GF-D8 (cell line): ENCODE measurements at places on chromosomes 7 and 10.

GRCh38 chr7:102082693-102083368 lies 203.8 kb upstream of the SH2B2 start:
- no peak for DNase-seq

- DNase-seq = no peak
These were observed 7.0 kb upstream of the GET4 start for GRCh38 chr7:869348-869747.

- no peak for DNase-seq
These were observed 10.5 kb downstream of the DOCK4 start for GRCh38 chr7:112195717-112196116.

- no peak for DNase-seq
These were observed 12.7 kb downstream of the RAB19 start for GRCh38 chr7:140416560-140416959.

DNA sequence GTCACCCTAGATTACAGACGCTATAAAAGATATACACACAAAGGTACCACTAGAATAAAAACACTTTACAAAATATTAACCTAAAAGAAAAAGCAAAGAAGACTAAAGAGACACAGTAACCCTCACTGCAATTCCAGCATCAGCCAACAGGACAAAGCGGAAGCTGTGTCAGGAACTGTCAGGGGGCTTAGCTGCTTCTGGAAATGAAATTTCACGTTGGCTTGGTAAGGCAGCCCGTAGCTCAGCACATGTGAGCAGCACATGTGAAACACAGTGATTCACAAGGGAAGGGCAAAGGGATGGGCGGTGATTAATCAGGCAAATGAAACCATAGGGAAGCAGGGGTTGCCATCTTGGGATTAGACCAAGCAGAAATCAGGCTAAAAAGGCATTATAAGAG lies 195.4 kb downstream of the MGMT start:
- no peak for DNase-seq

DNA sequence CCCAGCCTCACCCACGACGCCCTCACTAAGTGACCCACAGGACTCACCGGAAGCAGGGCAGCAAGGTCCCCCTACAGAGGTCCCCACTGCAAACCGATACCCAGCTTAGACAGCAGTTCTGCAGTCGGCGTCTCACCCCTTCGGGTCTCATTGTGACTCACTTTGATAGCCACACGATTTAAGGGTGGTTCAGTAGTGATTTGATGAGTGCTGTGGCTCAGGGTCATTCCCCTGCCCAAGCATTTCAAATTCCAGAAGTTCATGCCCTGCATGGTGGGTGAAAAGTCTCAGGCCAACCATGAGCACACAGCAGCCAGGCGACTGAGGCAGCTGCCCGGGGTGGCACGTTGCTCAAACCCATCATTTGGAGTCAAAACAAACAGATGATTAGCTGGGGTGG lies 93.2 kb downstream of the EGFR start:
- no peak for DNase-seq

GRCh38 chr10:55786461-55787050 lies 574.5 kb downstream of the ZWINT start:
- no peak for DNase-seq

DNA sequence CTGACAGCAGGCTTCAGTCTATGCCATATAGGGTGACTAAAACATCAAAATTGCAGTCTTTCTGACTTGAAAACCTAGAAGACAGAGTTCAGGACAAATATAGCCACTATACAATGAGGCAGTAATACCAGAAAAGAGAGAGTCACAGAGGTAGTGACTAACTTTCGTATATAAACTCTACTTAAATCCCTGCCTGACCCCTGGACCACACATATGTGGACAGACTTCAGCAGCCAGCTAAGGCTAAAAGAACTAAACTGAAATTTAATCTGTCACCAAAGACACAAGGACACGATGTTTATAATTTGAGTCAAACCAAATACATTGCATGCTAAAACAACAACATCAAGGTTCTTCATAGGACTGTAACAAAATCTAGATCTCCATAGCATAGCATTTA lies 64.6 kb upstream of the MACROH2A2 start:
- DNase-seq = no peak

- DNase-seq = no peak
These were observed 185.6 kb downstream of the LRMDA start for GRCh38 chr10:75616874-75617478.

DNA sequence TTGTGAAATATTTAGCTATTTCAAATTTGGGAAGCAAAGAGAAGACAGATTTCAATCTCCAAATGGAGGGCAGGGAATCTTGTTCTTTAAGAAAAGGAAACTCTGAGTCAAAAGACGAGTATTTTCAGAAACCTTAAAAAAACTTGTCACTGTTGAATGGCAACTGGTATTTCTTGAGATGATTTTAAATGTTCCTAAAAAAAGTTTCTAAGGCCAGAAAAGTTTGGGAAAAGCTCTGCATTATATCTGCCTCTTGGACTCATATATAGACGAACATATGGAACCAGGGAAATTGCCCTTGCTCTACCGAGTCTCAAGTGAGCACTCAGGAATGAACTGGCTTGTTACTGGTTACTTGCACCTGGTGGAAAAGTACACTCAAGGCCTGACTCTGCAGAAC lies 69.5 kb downstream of the ADAM22 start:
- no peak for DNase-seq

GRCh38 chr10:75083972-75084833 lies 27.3 kb upstream of the SAMD8 start:
- no peak for DNase-seq

DNA sequence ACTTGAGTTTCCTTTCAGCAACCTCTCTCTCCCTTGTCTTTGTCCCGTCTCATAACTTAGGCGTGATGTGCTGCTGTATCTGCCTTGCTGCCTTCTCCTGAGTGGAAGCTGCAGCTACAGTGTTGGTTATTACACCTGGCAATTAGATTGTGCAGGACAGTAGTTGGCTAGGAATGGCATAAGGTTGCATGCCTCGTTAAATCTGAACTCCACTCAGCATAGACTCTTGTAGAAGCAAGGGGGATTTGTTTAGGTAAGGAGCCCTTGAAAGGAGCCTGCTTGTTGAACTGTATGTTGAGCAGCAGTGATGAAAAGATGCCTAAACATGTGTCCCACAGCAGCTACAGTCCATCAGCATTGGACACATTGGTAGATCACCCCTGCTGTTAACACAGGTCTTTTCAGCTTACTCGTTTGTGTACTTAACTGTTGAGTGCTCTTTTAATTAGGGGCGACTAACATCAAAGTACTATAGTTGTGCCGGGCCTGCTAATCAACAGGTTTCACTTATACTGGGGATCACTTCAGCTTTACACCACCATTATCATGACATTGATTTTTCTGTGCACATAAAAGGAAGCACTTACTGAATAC lies 225.0 kb downstream of the AUTS2 start:
- no peak for DNase-seq
